ENCODE measurements at places on chromosomes 2 and 18. TPM values are rescaled to one million over a fixed set of nuclear protein-coding genes. Genes with fewer than 3 reads are reported as not detected.

The GKN2 gene
- total RNA-seq, result not detected

The PTH2R gene
- total RNA-seq, result not detected

The CNTNAP5 gene
- not detected for total RNA-seq

The HDAC4 gene
- 30.7 TPM for total RNA-seq

The KIAA2012 gene
- not detected for total RNA-seq

The TUBB8B gene
- total RNA-seq, result not detected

The ATP8B1 gene
- total RNA-seq, result 5.0 TPM

The MYO5B gene
- 0.89 TPM for total RNA-seq

The NGEF gene
- 0.51 TPM for total RNA-seq

The ZNF385B gene
- 0.35 TPM for total RNA-seq

The UGT1A3 gene
- not detected for total RNA-seq

The BCL2L11 gene
- total RNA-seq, result 9.1 TPM

The NYAP2 gene
- total RNA-seq, result not detected

All from Right ventricle myocardium inferior (tissue), 1 donor.